ENCODE measurements at places on chromosomes 4 and X.

DNA sequence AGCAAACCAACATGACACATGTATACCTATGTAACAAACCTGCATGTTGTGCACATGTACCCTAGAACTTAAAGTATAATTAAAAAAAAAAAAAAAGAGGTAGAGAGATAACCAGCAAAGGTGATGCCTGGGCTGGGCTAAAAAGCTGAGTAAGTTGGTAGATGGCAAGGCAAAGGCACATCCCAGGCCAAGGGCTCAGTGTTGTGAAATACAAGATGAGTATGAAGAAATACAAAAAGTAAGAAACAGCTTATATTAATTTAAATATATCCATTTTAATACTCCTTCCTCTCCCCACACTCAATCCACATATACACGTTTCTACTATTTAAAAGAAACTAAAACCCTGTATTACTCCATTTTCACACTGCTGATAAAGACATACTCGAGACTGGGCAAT lies 25.8 kb downstream of the TEC start:
- no peak for DNase-seq

- no peak for DNase-seq
These were observed 192.4 kb upstream of the EDNRA start for GRCh38 chr4:147288512-147288911.

DNA sequence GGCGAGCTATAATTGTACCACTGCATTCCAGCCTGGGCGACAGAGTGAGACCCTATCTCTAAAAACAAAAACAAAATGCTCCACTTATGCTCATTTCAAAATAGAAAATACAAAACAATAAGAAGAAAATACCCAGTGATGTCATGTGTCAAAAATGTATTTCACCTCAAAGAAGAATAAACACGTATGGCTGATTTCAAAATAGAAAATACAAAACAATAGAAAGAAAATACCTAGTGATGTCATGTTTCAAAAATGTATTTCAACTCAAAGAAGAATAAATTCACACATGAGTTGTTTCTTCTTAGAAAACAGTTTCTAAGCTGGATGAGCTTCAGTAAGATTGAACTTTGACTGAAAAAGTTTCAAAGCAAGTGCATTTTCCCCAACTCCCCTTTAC lies 20.3 kb upstream of the PDCL2 start:
- DNase-seq, result no peak

- DNase-seq, result no peak
These were observed 771.3 kb downstream of the FAT4 start for GRCh38 chr4:126086041-126086440.

- DNase-seq, result no peak
These were observed 233.4 kb upstream of the ANXA3 start for GRCh38 chr4:78318126-78318525.

DNA sequence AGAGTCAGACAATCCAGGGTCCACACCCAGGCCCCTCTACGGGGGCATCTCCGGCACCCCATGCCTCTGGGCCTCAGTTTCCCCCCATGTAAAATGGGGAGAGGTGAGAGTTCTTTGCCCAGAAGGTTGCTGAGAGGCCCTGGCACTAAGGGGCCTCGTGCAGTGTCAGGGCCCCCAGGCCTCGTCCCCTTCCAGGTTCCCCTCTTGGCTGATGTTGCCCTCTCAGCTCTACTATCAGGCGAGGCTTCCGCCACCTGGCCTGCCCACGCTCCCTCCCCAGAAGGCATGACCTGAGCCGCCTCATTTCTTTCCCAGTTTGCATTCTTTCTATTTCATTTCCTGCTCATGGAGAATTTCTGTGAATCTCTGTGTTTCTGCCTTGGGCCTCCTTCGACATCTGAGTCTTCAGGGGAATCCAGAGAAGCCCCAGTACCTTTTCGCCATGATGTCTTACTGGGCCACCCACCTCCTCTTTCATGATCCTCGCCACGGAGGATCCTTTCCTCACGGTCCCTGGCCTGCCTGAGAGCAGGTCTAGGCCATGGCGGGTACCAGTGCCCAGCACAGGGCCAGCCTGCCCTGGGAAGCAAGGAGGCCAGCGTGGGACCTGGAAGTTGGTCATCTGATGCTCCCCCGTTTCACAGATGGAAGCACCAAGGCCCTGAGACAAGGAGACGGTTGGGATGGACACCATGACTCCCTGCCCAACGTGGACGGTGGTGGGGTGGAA lies 21.9 kb upstream of the MRFAP1 start:
- DNase-seq, result no peak

DNA sequence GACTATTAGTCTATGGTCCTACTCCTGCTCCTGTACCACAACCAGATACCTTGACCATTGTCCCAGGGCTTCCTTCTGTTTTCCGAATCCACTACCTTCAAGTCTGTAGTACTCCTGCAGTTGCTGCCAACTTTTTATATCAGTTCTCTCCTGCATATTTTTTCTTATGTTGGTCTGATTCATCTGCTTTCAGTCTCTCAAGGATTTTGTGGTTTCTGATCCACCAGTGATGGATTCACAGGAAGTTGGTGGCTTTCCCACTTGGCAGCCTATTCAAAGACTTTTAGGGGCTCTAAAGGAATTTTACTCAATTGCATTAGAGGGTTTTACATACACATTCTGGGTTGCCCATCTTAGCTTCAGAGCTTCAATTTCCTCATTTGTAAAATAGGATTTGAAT lies 23.6 kb downstream of the KIF4A start:
- DNase-seq, result no peak

DNA sequence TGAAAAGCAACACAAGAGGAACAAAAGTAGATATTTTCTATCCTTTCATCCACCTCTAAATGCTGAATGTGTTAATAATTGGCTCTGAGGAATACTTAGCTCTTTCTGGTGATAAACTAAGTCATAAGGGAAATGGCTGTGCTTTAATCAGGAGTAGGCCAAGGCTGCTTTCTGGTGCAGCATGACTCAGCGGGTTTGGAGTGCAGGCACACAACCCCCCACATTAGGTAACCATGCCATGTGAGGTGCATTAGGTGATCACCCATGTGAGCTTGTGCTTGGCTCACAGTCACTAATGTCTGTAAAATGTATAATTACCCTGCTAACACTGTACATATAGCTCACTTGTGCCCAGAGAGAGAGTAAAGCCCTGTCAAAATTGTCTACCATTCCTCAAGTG lies 57.2 kb downstream of the USP38 start:
- DNase-seq, result no peak

DNA sequence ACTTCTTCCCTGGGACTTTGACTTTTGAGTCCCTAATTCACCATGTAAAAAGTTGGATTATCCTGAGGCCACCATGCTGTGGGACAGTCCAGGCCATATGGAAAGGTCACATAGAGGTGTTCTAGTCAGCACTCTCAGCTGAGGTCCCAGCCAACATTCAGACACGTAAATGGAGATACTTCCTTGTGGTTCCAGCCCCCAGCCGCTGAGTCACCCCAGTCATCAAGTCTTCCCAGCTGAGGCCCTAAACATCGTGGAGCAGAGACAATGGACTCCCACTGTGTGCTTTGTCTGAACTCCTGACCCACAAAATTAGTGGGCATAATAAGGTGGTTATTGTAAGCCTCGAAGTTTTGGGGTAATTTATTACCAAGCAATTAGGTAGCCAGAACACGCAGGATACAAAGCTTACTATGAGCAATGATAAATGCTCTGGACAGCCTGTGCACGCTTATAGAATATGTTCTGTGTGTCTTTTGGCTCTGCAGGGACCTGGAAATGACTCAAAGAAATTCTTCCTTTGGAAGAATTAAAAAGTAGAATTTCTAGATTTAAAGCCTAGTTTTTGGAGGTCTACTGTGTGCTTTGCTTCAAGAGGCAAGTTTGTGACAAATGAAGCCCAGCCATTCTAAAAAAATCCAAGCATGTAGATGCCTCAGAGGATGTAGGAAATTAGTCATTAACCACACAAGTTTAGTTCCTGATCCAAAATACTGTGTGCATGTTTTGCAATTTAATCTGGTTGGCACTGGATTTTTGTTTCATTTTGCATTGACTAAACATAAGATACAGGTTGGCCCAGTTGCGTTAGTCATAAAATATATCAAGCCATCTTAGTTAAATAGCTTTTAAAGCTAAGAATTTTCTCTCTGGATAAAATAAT lies 33.2 kb upstream of the SLC9A7 start:
- DNase-seq, result no peak

DNA sequence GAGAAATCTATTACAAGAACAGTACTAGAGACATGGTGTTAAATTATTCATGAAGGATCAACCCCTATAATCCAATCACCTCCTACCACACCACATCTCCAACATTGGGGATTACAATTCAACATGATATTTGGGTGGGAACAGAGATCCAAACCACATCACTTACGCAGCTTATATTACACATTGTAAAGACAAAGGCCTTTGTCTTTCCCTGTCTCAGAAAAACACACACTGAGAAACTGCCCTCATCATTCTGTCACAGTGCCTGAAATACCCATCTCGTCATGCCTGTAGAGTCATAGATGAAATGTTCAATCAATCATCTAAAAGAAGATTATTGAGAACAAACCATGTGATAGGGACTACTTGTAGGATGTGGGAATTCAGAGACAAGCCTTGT lies 558.8 kb upstream of the GRIA3 start:
- no peak for DNase-seq

DNA sequence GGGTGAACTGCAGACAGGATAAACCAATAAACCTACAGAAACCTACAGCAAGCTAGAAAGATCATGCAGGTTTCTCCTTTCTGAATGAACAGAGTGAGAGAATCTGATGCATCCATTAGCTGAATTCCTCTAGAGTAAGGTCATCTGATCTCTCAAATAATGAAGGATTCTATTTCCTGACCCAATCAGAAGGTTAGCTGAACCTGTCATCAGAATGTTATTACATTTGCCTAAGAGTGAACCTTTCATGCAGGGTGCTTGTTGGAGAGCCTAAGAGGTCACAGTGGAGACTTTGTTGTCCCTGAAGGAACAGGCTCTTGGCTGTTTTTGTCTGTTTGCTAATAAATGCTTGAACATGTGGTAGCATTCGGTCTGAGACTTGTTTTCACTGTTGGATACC lies 24.0 kb downstream of the MEPE start:
- no peak for DNase-seq

GRCh38 chr4:121651597-121651996 lies 45.2 kb downstream of the ANXA5 start:
- no peak for DNase-seq

DNA sequence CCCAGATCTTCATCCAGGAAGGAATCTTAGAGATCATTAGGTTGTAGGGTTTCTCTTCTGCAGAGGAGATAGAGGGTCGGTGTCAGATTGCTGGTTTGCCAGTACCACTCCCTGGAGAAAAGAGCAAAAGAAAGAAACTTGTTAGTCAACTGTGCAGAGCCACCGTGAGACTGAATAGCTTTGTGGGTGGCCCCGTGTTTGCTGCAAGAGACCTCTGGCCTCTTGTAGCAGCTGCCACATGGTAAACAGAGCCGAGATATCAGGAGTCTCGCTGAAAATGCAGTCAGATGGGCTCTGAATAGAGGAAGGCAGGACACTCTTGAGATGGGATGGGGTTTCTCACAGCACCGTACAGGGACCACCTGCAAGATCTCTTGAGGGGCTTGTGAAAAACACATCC lies 149.7 kb downstream of the PTTG2 start:
- DNase-seq, result no peak

DNA sequence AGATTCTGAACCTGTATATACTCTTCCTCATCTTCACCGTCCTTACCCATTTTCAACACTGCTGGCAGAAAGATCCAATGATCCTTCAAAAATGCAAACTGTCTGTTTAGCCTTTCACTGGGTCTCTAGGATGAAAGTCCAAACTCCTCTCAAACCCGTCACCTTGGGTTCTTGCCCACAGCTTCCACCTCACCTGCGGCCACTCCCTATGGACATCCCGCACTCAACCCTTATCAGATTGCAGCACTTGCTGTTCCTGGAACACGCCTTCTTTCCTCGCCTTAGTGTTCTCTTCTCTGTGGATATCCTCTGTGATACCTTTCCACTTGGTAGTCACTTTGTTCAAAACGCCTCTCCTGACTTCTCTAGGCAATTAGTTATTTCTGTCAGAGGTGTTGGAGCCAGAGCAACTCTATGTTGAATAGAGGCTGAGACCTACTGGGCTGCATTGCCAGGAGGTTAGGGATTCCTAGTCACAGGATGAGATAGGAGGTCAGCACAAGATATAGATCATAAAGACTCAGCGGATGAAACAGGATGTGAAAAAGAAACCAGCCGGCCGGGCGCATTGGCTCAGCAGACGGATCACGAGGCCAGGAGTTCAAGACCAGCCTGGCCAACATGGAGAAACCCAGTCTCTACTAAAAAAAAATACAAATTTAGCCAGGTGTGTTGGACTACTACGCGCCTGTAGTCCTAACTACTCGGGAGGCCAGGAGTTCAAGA lies 4.2 kb upstream of the NOCT start:
- no peak for DNase-seq

GRCh38 chr4:141599853-141600252 lies 36.5 kb upstream of the IL15 start:
- no peak for DNase-seq

DNA sequence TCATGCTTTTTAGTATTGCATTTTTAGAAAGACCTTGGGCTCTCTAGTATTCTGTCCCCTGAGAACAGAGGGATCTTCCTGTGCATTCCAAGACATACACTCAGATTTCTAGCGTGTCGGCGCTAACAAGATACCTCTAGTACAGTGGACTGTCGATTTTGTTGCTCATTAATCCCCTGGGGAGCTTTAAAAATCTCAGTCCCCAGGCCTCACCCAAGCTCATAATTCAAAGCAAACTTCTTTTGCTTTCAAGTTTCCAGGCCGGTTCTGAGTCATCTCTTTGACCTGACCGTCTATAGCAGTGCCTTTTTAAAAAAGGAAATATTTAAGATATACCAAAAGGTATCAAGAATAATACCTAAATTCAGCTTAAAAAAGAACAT lies 137.0 kb downstream of the AMMECR1 start:
- DNase-seq, result no peak

GRCh38 chr4:140863197-140863596 lies 107.0 kb upstream of the TBC1D9 start:
- no peak for DNase-seq

DNA sequence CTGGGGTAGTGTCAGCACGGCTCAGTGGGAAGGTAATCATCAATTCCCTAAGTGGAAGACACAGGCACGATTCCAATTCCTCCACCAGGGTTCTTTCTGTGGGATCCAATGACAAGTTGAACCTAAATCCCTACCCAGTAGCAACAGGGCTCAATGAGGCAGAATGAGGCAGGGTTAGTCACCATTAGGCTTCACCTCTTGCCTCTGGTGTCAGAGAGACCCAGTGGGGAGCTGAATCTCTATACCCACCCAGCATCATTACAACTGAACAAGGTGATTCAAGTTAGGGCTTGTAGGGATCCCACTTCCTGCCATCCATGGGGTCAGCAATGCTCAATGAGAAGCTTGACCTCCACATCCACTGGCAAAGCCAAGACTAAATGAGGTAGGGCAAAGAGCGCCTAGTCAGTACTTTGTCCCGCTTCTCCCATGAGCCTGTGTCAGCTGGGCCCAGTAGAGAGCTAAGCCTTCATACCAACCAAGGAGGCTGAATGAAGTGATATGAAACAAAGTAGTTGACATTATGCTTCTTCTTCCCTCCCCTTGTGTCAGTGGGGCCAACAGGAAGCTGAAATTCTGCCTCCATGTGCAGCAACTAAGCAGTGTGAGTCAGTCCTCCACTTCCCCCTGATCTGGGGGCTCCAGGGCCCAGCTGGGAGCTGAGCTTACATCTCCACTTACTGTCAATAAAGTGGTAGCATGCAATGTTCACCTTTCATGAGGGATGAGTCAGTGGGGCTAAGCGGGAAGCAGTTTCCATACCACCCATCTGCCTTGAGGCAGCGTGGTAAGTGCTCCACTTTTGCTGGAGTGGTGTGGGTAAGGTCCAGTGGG lies 36.4 kb upstream of the RBM41 start:
- no peak for DNase-seq

GRCh38 chrX:108456971-108457477 lies 17.4 kb downstream of the COL4A5 start:
- DNase-seq, result no peak
